ENCODE measurements at places on chromosomes 2 and 18. TPM values are rescaled to one million over a fixed set of nuclear protein-coding genes. Genes with fewer than 3 reads are reported as not detected.
A peak's percentile ranks its signal among the peaks of the same experiment; 100 is the strongest.

Gene LMAN2L
- 49.0 TPM for polyA plus RNA-seq

- DNase-seq: no peak
These were observed 2.5 kb downstream of the MRPL35 start for GRCh38 chr2:86201671-86202335.

Gene SLC5A7
- 0.80 TPM for polyA plus RNA-seq

Gene GPR55
- polyA plus RNA-seq: 0.17 TPM

Gene CHRND
- polyA plus RNA-seq: 0.87 TPM

Gene COL6A3
- 210 TPM for polyA plus RNA-seq

GRCh38 chr2:235614900-235615712, 121.3 kb downstream of the AGAP1 start:
- DNase-seq: no peak

Gene KIAA2012
- 0.06 TPM for polyA plus RNA-seq

DNA sequence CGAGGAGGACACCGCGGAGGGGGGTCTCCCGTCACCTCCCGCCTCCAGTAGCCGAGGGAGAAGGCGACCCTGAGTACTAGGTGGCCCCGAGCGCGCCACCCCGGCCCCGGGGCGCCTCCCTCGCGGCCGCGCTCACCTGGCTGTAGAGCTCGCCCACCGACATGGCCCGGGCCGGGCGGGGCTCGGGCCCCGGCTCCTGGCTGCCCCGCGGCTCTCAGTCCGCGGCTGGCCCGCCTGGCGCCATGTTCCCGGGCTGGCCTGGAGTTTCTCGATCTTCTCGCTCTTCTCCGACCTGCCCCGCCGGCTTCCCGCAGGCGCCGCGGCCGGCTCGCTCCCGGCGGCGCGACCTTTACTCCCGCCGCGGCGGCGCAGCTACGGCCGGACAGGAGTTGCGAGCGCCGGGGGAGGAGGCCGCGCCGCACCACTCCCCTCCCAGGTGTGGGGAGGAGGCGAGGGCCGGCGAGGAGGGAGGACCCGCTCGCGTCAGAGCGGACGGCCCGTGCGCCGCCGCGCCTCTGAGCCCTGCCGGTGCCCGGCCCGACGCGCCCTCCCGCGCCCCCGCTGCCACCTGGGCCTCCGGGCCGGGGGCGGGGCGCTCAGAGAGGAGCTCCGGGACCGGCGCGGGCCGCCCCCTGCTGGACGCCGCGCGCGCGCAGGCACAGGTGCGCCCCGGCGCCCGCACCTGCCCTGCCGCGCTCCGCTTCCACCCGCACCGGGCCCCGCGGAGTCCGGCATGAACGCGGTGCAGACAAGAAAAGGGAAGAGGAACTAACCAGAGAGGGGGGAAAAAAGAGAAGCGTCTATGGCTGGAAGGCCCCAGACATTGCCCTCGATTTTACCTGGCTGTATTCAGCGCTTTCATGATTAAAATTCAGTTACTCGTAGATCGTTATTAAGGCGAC, at the start of gene MYO5B:
MYO5B (minus strand) TSS at position 517 of the 902 bp plus-strand sequence; CDS start at position 163, 354 bp downstream.
- DNase-seq: no peak

- peak; percentile 32 for DNase-seq
These were observed 168.1 kb upstream of the NCK2 start for GRCh38 chr2:105576440-105577241.

Gene MOGAT1
- not detected for polyA plus RNA-seq

Gene GPR17
- 0.98 TPM for polyA plus RNA-seq

- peak; percentile 41 for DNase-seq
These were observed 483 bp downstream of the TRAPPC8 start for GRCh38 chr18:31942291-31942998.

DNA sequence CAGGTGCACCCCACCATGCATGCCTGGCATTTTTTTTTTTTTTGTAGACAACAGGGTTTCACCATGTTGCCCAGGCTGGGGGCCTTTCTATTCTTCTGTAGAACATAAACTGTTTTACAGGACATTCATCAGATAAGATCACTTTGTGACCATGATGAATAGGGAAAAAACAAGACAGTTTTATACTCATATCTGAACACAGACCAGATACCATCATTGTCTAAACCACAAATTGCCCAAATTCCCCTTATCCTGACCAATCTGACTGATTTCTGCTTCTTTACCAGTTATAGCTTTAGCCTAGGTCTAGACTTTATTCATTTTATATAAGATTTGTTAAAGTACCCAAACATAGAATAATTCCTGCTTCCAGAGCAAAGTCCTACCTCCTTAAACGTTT, 1699.3 kb upstream of the TMEFF2 start:
- no peak for DNase-seq

GRCh38 chr2:50838316-50838715, 193.6 kb downstream of the NRXN1 start:
- DNase-seq: no peak

Gene HRH4
- polyA plus RNA-seq: 0.10 TPM

Gene ERCC3
- 64.8 TPM for polyA plus RNA-seq

Gene TMEM163
- 2.3 TPM for polyA plus RNA-seq

Gene LIMS3
- polyA plus RNA-seq: 5.7 TPM

Gene IL36G
- not detected for polyA plus RNA-seq

GRCh38 chr2:182542501-182543258, 115.8 kb upstream of the PDE1A start:
- no peak for DNase-seq

- no peak for DNase-seq
These were observed 167.0 kb upstream of the CREB1 start for GRCh38 chr2:207362716-207363115.

Gene DARS1
- 139 TPM for polyA plus RNA-seq

- no peak for DNase-seq
These were observed at the start of gene INPP5D for GRCh38 chr2:233059797-233060500. Gene INPP5D (plus strand): TSS chr2:233060342. CDS start chr2:233060479, 137 bp downstream.

Gene RAMP1
- 4.5 TPM for polyA plus RNA-seq

DNA sequence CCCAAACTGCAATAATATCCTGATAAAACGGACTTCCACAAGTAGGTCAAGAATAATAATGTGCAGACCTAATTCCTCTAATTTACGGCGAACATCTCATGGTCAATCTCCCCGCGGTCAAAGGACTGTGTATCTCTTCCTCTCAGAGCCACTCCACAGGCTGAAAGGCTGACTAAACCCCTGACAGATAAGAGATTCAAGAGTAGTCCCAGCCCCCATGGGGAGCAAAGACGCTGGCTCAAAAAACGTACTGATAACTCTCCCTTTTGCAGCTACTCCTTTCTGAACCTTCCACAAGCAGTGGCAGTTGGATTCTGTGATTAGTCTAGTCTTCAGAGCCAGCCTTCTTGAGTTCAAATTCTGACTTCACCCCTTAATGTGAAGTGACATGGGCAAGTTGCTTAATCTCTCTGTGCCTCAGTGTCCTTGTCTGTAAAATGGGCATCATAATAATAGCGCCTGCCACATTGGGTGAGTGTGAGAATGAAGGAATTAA, 19.7 kb upstream of the IL18R1 start:
- DNase-seq: no peak

GRCh38 chr2:2112416-2113105, 218.5 kb downstream of the MYT1L start:
- no peak for DNase-seq

GRCh38 chr2:64143169-64144056, 807 bp downstream of the PELI1 start:
- peak; percentile 36 for DNase-seq

- no peak for DNase-seq
These were observed 51.2 kb upstream of the HAAO start for GRCh38 chr2:42843611-42844010.
